ENCODE measurements at places on chromosomes 16 and 17.

GRCh38 chr16:10250137-10250828 lies 68.1 kb upstream of the GRIN2A start:
- H3K36me3 ChIP-seq = no peaks in the 10 kb centered on the region
- DNase-seq = no peak
- peaks cover 3% of the 10 kb centered on the region for H3K27me3 ChIP-seq
- no peaks in the 10 kb centered on the region for H3K4me1 ChIP-seq
- H3K27ac ChIP-seq = no peak overlapping the region

GRCh38 chr17:60481604-60482003 lies 44.4 kb downstream of the APPBP2 start:
- H3K36me3 ChIP-seq = peaks cover 12% of the 10 kb centered on the region
- H3K27me3 ChIP-seq = no peaks in the 10 kb centered on the region
- H3K4me3 ChIP-seq = no peak overlapping the region
- DNase-seq = no peak
- H3K27ac ChIP-seq = no peak overlapping the region

GRCh38 chr17:70049801-70050591 lies 25.0 kb upstream of the KCNJ16 start:
- no peak overlapping the region for H3K4me3 ChIP-seq
- H3K36me3 ChIP-seq = no peaks in the 10 kb centered on the region

- H3K27me3 ChIP-seq = peaks cover 32% of the 10 kb centered on the region
- DNase-seq = no peak
- peak overlapping the region; percentile 9 for H3K4me3 ChIP-seq
- no peak overlapping the region for H3K27ac ChIP-seq
Measured at GRCh38 chr16:85309656-85310587, 197.7 kb upstream of the CIBAR2 start.

- no peak for DNase-seq
- H3K27me3 ChIP-seq = no peaks in the 10 kb centered on the region
- no peak overlapping the region for H3K27ac ChIP-seq
- H3K36me3 ChIP-seq = no peaks in the 10 kb centered on the region
- no peaks in the 10 kb centered on the region for H3K4me1 ChIP-seq
Measured at GRCh38 chr16:83666449-83666848, 141.3 kb upstream of the HSBP1 start.

DNA sequence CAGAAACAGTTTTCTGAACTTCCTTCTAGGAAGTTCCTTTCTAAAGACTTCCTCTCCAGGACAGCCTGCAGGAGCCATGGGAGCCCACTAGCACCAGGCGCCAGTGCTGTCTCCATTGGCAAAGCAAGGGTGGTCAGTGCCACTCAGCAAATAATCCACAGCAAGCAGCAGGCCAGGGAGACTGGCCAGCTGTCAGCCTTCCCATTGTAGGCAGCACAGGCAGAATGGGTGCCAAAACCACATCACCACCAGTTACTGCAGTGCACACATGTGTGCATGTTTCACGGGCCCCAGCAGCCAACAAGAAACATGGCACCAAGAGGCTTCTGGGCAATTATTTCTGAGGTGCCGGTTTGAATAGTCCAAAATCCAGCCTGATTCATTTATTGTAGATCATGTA lies 26.7 kb downstream of the DNASE1 start:
- H3K4me1 ChIP-seq = no peaks in the 10 kb centered on the region
- DNase-seq = no peak
- no peak overlapping the region for H3K4me3 ChIP-seq
- H3K27ac ChIP-seq = no peak overlapping the region
- H3K36me3 ChIP-seq = peaks cover 22% of the 10 kb centered on the region
- H3K27me3 ChIP-seq = no peaks in the 10 kb centered on the region

DNA sequence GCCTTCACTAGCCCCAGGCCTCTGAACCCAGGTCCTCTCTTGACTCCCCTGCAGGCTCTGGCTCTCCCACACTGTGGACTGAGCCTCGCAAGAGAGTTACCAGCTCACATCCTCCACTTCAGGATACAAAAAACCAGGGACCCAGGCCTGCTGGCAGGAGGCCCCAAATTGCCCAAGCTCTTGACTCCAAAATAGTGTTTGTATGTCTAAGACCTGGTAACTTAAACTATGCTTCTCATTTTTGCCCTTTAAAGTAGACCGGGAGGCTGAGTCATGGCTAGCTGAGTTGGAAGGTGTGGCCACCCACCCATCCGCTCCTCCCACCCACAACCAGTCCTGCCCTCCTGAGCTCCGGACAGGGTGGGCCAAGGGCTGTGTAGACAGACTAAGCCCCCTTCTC lies 250.0 kb downstream of the SOX9 start:
- H3K27ac ChIP-seq = no peak overlapping the region
- H3K36me3 ChIP-seq = no peaks in the 10 kb centered on the region
- no peak overlapping the region for H3K4me3 ChIP-seq
- no peaks in the 10 kb centered on the region for H3K27me3 ChIP-seq
